ENCODE measurements at places on chromosomes 1 and 21. TPM values are rescaled to one million over a fixed set of nuclear protein-coding genes. Genes with fewer than 3 reads are reported as not detected.

PHGDH gene
- 5.1 TPM for total RNA-seq

S100A1 gene
- total RNA-seq: 1,048 TPM

CELA3B gene
- total RNA-seq: not detected

CRP gene
- total RNA-seq: 0.46 TPM

NUDT4B gene
- total RNA-seq: 1.5 TPM

SPRR2B gene
- not detected for total RNA-seq

DNALI1 gene
- 1.2 TPM for total RNA-seq

C1orf105 gene
- 17.3 TPM for total RNA-seq

ATP1A4 gene
- 0.07 TPM for total RNA-seq

ARHGEF19 gene
- 1.4 TPM for total RNA-seq

BSND gene
- total RNA-seq: not detected

ASTN1 gene
- 0.51 TPM for total RNA-seq

IRF6 gene
- total RNA-seq: 1.1 TPM

GPR25 gene
- total RNA-seq: not detected

ELAPOR1 gene
- total RNA-seq: 0.46 TPM

ITLN2 gene
- total RNA-seq: not detected

TFF2 gene
- not detected for total RNA-seq

PADI6 gene
- not detected for total RNA-seq

OR2L2 gene
- total RNA-seq: not detected
